CD4-positive, alpha-beta memory T cell (primary cell): ENCODE measurements at places on chromosomes 12 and 14. TPM values are rescaled to one million over a fixed set of nuclear protein-coding genes. Genes with fewer than 3 reads are reported as not detected.

DNA sequence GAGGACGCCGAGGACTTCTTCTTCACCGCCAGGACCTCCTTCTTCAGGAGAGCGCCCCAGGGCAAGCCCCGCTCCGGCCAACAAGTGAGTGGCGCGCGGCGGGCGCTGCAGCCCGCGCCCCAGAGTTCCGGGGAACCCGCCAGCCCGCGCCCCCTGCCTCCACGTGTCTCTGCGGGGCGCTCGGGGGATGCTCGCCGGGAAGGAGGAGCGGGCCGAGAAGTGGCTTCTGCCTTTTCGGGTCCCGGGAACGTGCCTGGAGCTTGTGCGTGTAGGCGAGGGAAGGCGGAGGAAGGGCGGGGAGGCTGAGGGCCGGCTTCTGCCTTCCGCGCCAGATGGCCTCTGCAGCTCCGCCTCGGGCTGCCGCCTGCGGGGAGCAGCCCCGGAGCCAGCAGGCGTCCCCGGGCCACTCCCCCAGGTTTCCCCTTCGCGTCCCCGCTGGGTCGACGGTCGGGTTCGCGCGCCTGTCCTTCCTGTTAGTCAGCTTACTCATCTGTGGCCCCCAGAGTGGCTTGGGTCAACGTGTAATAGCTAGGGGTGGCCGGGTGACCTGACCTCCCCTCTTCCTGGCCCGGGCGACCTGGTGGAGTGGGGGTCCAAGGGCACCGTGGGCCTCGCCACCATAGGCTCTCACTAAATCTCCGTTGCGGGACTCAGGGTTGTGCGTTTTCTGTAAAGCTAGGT is 505 bp downstream of the RASSF3 start:
- peaks cover 7% of the 10 kb centered on the region for H3K36me3 ChIP-seq
- H3K4me1 ChIP-seq, result peaks cover 47% of the 10 kb centered on the region
- peak; percentile 65 for DNase-seq

DNA sequence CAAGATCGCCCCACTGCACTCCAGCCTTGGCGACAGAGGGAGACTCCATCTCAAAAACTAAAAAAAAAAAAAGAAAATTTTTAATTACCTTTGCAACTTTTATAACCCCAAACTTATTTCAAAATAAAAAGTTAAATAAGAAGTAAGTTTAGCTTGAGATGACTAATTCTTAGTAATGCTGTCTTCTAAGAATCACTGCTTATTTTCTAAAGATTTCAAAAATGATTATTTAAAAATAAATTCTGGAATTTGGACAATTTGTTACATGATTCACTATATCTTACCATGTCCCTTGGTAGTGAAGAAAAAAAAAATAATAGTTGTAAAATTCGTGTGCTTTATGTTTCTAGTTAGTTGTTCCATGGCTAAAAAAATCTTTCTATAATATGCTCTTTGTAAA is 11.6 kb upstream of the HECTD1 start:
- no peak overlapping the region for H3K27ac ChIP-seq
- no peak for DNase-seq
- no peaks in the 10 kb centered on the region for H3K27me3 ChIP-seq
- no peaks in the 10 kb centered on the region for H3K36me3 ChIP-seq
- no peaks in the 10 kb centered on the region for H3K4me1 ChIP-seq

- peak within 1 kb of the TSS; percentile 60 for H3K4me3 ChIP-seq
- peak within 1 kb of the TSS; percentile 37 for H3K27ac ChIP-seq
- H3K27me3 ChIP-seq, result peaks cover 3% of the 10 kb centered on the region
- H3K4me1 ChIP-seq, result peaks cover 6% of the 10 kb centered on the region
These were observed at the start of gene PPP4R4 for GRCh38 chr14:94173885-94174603. PPP4R4 (plus strand) TSS chr14:94174322; CDS start chr14:94174466, 144 bp downstream.

DNA sequence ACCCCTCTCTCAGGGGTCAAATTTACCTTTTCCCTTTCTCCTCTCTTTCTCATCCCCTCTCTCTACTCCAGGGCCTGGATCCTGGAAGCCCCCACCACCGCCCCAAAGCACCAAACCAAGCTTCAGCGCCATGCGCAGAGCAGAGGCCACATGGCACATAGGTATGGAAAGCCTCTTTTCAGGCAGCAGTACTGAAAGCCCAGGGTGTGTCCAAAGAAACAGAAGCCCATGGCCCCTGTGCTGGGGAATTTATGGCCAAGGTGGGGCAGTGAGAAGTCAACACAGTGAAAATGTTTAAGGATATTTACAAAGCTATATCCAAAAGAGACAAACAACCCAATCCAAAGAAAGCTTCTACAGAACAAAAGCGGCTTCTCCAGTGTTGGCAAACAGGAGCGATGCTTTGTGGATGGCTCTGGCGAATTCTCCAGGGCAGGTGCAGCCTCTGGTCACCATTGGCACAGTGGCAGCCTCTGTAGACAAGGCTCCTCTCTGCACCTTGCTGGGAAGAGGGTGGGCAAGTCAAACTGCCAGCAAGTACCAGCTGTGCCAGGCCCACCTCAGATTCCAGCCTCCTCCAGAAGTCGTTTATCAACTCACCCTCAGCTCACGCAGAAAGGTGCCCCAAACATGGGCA is 4.7 kb upstream of the CPNE6 start:
- H3K27ac ChIP-seq, result no peak overlapping the region
- H3K4me1 ChIP-seq, result no peaks in the 10 kb centered on the region
- no peak overlapping the region for H3K4me3 ChIP-seq
- no peak for DNase-seq
- no peaks in the 10 kb centered on the region for H3K27me3 ChIP-seq

GRCh38 chr14:22820731-22821130 is 5.5 kb upstream of the SLC7A7 start:
- DNase-seq, result no peak
- no peaks in the 10 kb centered on the region for H3K36me3 ChIP-seq
- no peak overlapping the region for H3K4me3 ChIP-seq
- no peaks in the 10 kb centered on the region for H3K27me3 ChIP-seq
- H3K27ac ChIP-seq, result no peak overlapping the region

DNA sequence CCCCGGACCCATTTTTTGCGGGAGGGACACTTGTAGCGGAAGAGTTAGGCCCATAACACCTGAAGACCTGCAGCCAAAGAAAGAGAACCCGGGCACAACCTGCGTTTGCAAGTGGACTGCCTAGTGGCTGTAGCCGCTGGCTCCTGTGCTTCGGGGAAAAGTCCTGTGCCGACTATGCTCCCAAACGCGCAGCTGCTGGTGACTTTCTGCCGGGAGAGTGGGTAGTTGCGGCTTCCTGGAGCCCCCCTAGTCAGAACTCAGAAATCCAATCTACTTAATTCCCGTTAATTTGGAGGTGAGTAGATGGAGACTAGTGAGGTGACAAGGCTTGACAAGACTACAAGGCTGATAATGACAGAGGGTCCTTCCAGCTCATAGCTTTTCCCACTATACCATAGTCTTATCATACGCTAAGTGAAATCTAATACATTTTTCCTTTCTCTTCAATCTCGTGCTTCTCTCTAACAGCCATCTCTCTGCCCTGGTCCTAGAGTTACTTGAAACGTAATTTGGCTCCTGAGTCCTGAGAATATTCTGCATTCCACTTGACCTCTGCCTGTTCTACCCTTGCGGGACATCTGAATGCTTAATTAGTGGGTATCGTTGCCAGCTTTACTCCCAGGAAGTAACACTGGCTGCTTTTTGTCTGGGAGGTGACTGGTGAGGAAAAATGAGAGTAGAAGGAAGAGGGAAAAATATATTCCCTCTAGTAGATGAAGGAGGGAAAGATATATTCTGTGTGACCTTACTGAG is 556 bp downstream of the MTHFD1 start:
- peaks cover 36% of the 10 kb centered on the region for H3K4me1 ChIP-seq
- peak overlapping the region; percentile 83 for H3K4me3 ChIP-seq
- H3K36me3 ChIP-seq, result no peaks in the 10 kb centered on the region
- H3K27me3 ChIP-seq, result no peaks in the 10 kb centered on the region
- DNase-seq, result peak; percentile 22
- peak overlapping the region; percentile 60 for H3K27ac ChIP-seq

DNA sequence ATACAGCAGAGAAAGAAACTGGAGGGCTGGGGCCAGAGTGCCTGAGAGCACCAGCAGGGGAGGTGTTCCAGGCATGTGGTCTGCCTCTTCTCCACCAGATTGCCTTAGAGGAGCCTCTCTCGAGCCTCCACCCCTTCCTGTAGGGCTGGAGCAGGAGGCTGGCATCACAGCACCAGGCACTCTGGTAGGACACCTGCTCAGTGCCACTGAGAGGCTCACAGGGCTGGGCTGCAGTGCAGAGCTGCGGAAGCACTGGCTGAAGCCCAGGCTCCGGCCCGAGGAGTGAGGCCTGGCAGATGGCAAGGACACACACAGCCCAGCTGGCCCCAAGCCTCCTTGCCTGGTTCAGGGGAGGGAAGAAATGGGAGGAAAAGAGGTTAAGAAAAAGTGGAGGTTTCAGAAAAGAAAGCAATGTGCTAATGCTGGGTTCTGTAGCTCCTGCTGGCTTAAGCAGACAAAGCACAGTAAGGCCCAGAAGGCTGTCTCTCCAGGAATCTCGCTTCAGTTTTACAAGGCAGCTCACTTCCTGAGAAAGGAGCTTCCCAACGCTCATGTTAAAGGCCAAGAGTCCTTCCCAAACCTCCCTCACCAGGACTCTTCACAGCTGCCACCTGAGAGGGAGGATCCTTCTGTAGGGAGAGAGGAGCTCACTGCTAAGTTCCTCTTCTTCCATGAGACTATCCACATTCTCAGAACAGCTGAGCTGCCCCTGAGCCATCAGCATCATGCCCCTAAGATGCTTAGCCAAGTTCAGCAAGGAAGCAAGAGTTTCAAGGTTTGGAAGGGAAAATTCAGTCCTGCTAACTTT is 23.8 kb downstream of the SPTB start:
- no peaks in the 10 kb centered on the region for H3K4me1 ChIP-seq
- no peak overlapping the region for H3K27ac ChIP-seq
- no peaks in the 10 kb centered on the region for H3K36me3 ChIP-seq
- DNase-seq, result no peak

GRCh38 chr14:35810963-35811362 is 1.9 kb upstream of the RALGAPA1 start:
- DNase-seq, result no peak
- H3K27me3 ChIP-seq, result no peaks in the 10 kb centered on the region
- no peak overlapping the region for H3K4me3 ChIP-seq
- peaks cover 23% of the 10 kb centered on the region for H3K4me1 ChIP-seq

DNA sequence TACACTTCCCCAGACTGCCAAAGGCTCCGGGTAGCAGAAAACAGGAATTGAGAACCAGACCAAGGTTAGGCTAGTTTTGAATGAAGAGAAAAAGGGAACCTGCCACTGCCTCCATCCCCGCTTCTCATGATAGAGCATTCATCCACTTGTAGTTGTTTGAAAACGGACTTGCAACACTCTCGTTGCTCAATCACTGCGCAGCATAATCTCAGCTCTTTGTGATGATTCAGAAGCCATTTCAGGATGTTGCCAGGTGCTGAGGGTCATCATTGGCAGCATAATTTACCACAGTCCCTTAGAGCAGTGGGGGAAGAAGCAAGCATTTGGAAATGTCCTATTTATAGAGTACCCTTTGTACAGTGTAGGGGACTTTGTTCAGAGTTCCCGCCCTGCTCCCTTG is 25.6 kb downstream of the KCNK13 start:
- no peaks in the 10 kb centered on the region for H3K4me1 ChIP-seq
- H3K27ac ChIP-seq, result no peak overlapping the region
- no peak for DNase-seq

DNA sequence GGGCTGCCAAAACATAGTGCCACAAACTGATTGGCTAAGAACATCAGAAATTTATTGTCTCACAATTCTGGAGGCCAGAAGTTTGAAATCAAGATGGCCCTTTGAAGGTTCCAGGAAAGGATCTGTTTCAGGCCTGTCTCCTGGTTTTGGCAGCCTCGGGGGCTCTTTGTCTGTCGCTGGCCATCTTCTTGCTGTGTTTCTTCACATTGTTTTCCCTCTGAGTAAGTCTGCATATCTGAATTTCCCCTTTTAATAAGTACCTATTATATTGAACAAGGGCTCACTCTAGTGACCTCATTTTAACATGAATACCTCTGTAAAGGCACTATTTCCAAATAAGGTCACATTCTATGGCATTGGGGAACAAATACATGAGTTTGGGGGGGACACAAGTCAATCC is 467.1 kb upstream of the MGAT4C start:
- H3K27me3 ChIP-seq, result no peaks in the 10 kb centered on the region
- no peaks in the 10 kb centered on the region for H3K4me1 ChIP-seq
- no peak overlapping the region for H3K4me3 ChIP-seq
- no peak for DNase-seq

DNA sequence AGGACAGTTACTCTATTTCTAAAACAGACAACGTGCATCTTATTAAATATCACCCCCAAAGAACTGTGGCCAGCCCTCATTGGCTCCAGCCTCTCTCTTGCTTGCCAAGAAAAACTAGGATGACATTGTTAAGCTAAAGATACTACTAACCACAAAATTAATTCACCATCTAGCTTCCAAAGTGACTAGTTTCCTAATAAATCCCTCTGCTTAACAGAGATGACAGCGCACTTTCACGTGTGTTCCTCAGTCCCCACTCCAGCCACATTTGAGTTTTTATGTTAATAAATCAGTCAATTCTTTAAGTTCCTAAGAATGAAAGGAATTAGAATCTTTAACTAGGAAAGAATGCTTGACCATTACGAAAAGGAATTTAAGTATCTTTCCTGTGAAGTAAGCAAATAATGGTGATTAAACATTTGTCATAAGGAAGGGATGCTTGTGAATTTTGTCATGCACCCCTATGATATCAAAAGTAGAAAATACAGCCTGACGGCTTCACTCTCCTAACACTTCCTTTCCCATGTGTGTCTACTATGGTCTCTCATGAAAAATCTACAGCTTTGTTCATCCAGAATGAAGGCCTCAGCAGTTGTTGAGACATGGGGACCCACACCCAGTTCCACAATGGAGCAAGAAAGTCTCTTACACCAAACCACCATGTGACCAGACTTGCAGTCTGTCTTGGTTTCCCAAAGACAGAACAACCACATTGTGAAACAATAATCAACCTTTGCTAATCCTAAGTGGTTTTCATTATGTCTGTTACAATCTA is 8.1 kb downstream of the CORO1C start:
- no peaks in the 10 kb centered on the region for H3K36me3 ChIP-seq
- no peak overlapping the region for H3K4me3 ChIP-seq
- H3K27ac ChIP-seq, result no peak overlapping the region
- DNase-seq, result no peak
- no peaks in the 10 kb centered on the region for H3K27me3 ChIP-seq

The FOXN4 gene
- polyA plus RNA-seq, result not detected

The ERBB3 gene
- polyA plus RNA-seq, result 0.61 TPM

The SFSWAP gene
- 9.8 TPM for polyA plus RNA-seq
